ENCODE measurements at places on chromosomes 12 and 14. TPM values are rescaled to one million over a fixed set of nuclear protein-coding genes. Genes with fewer than 3 reads are reported as not detected.

DNA sequence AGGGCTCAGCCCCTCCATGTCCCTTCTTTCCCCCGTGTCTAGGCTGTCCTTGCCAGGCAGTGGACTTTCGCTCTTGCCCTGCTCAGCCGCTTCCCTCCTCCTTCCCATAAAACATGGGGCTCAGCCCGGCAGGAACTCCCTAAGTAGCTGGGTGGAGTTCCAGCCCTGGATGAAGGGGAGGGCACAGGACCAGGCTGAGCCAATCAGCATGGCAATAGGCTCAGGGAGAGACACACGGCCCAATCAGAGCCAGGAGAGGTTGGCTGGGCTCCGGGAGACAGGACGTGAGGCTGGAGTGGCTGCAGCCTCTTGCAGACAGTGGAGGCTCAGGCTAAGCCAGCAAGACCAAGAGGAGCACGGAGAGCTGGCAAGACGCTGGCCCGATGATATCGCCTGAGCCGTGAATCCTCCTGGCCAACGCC lies 54.3 kb downstream of the GALNT9 start:
- DNase-seq, result peak; percentile 42

- no peak for DNase-seq
These were observed 271.7 kb downstream of the PDZRN4 start for GRCh38 chr12:41459906-41460214.

- DNase-seq, result peak; percentile 86
These were observed 160.6 kb upstream of the SYT1 start for GRCh38 chr12:78703820-78704525.

GRCh38 chr12:11269607-11270006 lies at the start of gene PRB3:
Gene PRB3, minus strand, starts transcription at chr12:11269707. Its CDS starts 38 bp downstream, at chr12:11269669.
- no peak for DNase-seq

DNA sequence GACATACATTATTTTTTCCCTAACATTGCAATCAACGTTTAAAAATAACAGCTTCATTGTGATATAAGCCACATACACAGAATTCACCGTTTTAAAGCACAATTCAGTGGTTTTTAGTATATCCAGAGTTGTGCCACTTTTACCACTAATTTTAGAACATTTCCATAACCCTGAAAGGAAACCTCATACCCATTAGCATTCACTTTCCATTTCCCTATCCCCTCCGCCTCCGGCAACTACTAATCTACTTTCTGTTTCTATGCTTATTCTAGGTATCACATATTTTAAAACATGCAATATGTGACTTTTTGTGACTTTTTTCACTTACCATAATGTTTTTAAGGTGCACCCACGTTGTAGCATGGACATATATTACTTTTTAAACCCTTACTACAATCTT lies 55.6 kb upstream of the ISM2 start:
- no peak for DNase-seq

OR6C65 gene
- not detected for total RNA-seq

DNA sequence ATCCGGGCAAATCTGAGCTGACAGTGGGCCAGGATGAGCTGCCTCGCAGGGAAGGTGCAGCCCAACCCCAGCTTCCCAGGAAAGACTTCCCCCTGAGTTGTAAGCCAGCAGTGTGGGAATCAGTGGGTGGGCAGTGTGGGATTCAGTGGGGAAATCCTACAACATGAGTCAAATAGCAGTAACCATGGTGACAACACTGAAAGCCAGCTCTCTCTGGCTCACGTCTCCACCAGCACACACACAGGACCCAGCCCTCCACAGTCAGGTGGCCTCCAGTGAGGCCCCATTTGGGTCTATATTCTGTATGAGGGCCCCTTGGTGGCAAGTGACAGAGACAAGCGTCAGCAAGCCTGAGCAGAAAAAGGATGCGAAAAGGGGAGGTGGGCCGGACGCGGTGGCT lies 6.0 kb upstream of the LGALS3 start:
- peak; percentile 81 for DNase-seq

MFAP5 gene
- total RNA-seq, result 22.7 TPM

- DNase-seq, result no peak
These were observed 46.1 kb downstream of the FRMD6 start for GRCh38 chr14:51697848-51698247.

DNA sequence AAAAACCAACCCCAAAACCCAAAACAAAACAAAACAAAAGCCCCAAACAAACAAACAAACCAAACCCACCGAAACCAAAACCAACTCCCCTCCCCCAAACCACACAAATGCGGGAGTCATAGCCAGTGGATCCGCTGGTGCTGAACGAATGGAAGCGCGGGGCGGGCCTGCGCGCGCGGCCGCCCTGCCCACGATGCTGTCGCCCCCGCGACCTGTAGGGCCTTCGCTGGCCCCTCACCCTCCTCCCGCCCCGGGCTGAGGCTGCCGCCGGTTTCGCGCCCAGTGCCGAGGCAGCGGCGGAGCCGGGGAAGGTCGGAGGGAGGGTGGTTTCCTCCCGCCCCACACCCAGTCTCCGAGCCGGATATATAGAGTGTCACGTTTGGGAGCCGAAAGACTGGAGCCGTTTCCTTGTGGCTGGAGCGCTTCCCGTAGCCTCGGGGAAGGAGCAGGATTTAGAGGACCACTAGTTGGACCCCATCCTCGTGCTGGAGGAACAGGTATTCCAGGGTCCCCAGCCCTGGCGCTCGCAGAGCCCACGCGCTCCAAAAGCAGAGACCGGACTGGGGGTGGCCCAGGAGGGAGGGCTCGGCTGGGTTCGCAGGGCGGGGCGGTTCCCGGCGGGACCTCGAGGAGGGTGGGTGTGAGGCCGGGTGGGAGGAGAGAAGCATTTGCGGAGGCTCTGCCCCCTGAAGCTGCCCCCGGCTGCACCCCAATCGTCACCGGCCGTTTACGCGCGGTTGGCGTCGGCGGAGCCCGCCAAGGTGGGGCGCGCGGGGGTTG lies at the start of gene FAR2:
FAR2 (plus strand) TSS at position 368 of the 780 bp plus-strand sequence. CDS start 121,172 bp downstream, outside the sequence.
- DNase-seq, result no peak

- DNase-seq, result no peak
These were observed at the start of gene SOAT2 for GRCh38 chr12:53102883-53103807. Gene SOAT2, plus strand, starts transcription at chr12:53103486. Its CDS starts 92 bp downstream, at chr12:53103578.
